ENCODE measurements at places on chromosomes 11 and 22.

GRCh38 chr22:36303874-36304273 lies 50.9 kb downstream of the APOL1 start:
- DNase-seq, result no peak

GRCh38 chr22:46471901-46472721 lies 65.3 kb downstream of the CELSR1 start:
- no peak for DNase-seq

GRCh38 chr11:58061813-58062212 lies 31.1 kb downstream of the OR6Q1 start:
- DNase-seq, result no peak

- peak; percentile 100 for DNase-seq
Observed at GRCh38 chr22:39519681-39520225, 609 bp upstream of the ATF4 start.

- no peak for DNase-seq
Observed at GRCh38 chr11:100630898-100631297, 56.2 kb upstream of the ARHGAP42 start.

- no peak for DNase-seq
Observed at GRCh38 chr11:102225689-102226568, 91.4 kb upstream of the BIRC3 start.

- no peak for DNase-seq
Observed at GRCh38 chr22:46507451-46508425, 29.7 kb downstream of the CELSR1 start.

Measured in HuH-7 (cell line).